ENCODE measurements at places on chromosomes 2 and 18.

GRCh38 chr2:119606674-119607073, 62.4 kb downstream of the CFAP221 start:
- no peak for DNase-seq

DNA sequence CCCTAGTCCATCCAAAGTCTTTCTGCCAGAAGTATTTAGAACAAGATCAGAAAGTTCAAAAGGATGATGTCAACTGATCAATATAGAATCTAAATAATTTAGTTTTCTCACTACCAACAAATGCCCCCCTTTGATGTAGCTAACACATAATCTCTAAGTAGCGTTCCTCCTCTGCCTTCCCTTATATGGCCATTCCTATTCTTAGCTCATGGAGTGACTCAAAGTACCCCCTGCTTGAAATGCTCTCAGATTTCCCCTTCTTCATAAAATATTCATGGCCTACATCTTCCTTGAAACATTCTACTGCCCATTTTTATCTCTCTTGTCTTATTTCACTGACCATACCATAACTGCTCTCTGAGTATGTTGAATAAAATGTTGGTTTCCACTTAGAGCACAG, 151.5 kb downstream of the UPP2 start:
- no peak for DNase-seq

DNA sequence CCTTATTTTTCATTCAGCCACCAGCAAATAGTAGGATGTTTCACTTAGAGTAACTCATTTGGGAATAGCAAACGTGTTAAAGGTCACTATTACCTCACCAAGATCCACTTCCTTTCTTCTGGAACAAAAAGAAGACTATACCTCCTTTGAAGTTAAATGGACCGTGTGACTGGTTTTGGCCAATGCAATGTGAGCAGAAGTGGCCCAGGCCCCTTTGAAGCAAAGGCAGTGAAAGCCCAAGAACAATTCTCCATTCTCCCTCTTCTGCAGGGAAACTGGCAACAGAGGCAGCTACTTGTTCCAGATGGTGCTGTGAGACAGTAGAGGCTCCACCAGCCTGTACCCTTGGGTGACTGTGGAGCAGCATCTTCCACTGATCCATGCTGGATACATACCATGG, 11.3 kb upstream of the MALL start:
- no peak for DNase-seq

DNA sequence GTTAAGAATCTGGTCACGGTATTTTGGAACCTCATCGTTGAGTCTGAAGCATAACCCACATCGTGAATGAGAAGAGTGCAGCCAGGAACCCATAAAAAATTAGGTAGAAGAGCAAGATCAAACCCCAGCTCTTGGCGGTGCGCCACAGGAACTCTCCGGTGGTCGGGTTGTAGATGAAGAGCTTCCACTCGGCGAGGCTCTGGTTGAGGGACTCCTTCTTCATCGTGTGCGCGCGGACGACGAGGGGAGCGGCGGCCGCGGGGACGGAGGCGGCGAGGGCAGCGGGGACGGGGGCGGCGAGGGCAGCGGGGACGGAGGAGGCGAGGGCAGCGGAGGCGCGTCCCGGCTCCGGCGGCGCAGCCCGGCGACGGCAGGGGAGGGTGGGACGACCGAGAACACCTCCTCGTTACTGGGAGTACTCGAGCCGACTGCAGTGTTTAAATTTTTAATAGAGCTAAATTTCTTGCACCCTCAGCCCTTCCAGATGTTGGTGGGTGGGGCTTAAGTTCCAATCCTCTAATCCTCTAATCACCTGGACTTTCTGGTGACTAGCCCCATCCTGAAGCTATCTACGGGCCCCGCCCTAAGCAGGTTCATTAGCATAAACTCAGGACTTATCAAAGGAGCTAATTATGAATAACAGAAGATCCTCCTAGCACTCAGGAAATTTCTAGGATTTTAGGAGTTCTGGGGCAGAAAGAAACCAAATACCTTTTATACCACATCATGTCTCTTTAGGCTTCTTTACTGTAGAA, 20.4 kb upstream of the PAPOLG start:
- no peak for DNase-seq

DNA sequence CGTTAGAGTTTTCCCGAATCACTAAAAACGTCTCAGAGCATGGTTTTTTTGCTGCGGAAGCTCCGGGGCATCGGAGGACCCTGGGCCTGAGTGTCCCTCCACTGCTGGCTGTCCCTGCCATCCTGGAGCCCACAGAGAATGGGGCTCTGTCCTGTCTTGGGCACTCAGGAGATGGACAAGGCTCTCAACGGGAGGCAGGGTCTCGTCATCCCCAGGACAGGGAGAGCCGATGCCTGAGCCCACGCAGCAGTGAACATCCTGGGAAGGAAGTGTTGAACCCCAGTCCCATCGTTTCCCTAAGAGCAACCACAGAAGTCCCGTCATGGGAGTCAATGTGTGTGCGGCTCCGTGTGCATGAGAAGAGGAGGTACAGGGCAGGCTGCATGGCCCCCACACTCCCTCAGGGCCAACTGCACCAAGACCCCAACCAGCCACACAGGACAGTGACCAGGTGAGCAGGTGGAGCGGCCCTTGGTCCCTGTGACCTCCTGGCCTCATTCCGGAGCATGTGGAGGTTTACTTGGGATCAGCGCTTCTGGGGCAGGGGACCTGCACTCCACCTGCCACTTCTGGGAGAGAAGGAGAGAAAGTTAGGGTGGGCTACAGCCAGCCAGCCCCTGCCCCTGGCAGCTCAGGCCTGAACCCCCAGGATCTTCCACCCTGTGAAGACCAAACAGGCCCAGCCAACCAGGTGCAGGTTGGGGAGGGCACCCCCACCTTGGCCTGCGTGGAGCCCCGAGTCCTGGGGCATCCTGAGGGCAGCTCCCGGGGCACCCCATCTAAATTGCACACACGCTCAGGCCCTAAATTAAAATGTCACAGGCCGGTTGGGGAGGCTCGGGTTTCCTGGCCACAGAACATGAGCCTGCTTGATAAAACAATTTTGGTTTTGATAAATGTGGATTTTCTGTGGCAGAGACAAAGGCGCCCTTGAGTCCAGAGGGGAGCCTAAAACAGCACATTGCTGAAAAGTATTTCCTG, 3.1 kb upstream of the SNED1 start:
- no peak for DNase-seq

- no peak for DNase-seq
Observed at GRCh38 chr18:10508591-10508990, 17.2 kb upstream of the NAPG start.

- DNase-seq, result no peak
Observed at GRCh38 chr2:238898534-238899281, 50.8 kb downstream of the TWIST2 start.

DNA sequence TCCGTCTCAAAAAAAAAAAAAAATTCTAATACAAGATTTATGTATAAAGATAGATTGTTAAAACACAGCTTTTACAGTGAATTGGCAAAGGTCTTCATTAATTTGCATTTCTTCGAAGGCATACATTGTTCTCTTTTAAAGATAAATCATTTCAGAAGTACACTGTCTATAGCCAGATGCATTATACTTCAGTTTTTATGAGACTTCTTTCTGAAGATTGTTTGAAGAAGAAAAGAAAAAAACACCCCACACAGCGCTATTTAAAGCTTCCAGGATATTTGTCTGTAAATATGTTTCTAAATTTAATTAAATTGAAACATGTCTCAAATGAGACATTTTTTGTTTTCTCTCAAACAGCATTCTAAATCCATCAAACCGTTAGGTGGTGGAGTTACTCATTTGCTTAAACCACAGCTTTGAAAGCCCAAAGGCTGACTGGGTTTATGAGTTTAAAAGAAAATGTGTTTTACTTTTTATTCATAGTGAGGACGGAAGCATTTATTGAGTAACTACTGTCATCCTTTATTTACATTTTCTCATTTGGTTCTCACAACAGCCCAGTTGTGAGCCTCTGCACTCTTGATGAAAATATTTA, 42.4 kb upstream of the C1GALT1C1L start:
- no peak for DNase-seq

DNA sequence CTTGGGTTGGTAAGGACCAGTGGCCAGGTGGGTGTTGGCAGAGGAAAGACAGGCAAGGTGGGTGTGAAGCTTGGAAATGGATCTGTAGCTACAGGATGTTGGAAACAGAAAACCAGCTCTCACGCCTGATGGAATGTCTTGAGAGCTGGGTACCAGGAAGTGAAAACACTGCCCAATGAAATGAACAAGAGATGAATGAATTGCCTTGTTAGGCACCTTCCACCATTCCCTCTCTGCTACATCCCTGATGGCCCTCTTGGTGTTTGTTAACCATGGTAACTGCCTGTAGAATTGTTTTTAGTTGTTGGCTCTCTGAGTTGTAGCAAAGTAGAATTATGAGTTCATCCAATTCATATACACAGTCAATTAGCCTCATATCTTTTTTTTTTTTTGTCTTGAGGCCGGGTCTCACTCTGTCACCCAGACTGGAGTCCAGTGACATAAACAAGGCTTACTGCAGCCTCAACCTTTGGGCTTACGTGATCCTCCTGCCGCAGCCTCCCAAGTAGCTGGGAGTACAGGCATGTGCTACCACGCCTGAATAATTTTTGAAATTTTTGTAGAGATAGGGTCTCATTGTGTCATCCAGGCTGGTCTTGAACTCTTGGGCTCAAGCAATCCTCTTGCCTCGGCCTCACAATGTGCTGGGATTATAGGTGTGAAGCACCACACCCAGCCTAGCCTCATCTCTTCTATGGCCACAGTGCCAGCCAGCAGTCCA, 9.5 kb downstream of the KCMF1 start:
- no peak for DNase-seq

GRCh38 chr2:120979921-120980320, 244.3 kb downstream of the GLI2 start:
- DNase-seq, result no peak

DNA sequence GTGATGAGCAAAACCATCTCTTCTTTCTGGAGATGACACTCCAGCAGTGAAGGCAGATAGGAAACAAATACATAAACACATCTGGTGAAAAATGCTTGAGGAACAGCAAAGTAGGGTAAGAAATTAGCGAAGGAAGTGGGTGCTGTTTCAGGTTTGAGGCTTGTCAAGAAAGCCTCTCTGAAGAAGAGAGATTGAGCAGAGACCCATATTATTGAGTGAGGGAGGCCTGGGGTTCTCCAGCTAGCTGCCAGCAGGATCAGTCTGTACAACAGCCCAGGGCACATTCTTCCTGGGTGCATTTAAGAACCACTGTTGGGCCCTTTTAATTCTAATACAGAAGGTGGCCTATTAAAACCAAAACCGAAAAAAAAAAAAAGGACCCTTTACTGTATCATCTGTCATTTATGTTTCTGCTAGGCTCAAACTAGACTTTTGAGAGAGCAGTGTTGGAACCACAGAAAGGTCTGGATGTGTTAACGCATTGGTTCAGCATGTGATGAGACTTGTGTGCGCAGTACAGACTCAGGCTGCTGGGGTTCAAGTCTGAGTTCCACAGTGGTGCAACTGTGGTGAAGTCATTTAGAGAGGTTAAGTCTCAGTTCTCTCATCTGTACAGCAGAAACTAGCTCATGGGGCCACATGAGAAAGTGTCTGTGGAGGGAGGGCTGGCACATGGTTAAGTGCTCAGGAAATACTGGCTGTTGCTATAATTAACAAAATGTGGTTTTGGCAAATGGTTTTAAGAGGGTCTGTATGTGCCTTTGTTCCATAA, 28.9 kb downstream of the MGAT5 start:
- DNase-seq, result no peak

DNA sequence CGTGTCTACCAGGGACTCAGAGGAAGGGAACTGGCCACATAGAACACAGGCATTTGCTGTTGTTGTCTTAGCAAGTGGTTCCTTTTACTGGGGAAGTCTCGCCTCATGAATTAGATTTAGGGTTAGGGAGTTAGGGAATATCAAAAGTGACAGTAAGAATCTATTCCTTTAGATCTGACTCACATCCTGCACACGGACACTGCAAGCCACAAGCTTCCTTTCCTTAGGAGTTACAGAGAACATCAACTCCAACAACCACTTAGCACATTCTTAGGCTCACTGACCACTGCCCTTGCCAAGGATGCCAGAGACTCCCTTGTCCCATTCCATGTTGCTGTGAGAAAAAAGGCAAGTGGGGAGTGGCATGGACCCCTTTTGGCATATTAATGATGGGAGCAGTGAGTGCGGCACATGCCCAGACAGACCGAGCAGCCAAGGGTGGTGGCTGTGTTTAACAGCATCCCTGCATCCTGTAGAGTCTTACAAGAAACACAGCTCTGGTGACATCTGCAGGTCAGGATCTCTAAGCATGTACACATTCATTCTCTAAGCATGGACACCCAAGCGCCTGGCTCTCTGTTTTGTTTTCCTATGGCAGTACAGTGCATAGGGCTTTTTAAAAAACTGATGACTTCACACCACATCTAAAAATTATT, 745.6 kb upstream of the RAB6C start:
- peak; percentile 7 for DNase-seq

- DNase-seq, result no peak
Observed at GRCh38 chr2:218863021-218863520, 3.5 kb downstream of the WNT6 start.

Measured in AG08395 (cell line).